Panc1 (cell line): ENCODE measurements at places on chromosomes 13 and 19.
A peak's percentile ranks its signal among the peaks of the same experiment; 100 is the strongest.

- H3K36me3 ChIP-seq: no peaks in the 10 kb centered on the region
- H3K27me3 ChIP-seq: no peaks in the 10 kb centered on the region
- no peak for DNase-seq
These were observed 25.0 kb upstream of the INTS6 start for GRCh38 chr13:51477653-51478324.

- H3K36me3 ChIP-seq: no peaks in the 10 kb centered on the region; the same call in 1 of the 2 replicates
- H3K4me3 ChIP-seq: peak overlapping the region; percentile 74
- no peak for DNase-seq
- peak overlapping the region; percentile 73 for H3K27ac ChIP-seq
- H3K27me3 ChIP-seq: no peaks in the 10 kb centered on the region
These were observed 866 bp upstream of the ZSWIM4 start for GRCh38 chr19:13794398-13794756.

DNA sequence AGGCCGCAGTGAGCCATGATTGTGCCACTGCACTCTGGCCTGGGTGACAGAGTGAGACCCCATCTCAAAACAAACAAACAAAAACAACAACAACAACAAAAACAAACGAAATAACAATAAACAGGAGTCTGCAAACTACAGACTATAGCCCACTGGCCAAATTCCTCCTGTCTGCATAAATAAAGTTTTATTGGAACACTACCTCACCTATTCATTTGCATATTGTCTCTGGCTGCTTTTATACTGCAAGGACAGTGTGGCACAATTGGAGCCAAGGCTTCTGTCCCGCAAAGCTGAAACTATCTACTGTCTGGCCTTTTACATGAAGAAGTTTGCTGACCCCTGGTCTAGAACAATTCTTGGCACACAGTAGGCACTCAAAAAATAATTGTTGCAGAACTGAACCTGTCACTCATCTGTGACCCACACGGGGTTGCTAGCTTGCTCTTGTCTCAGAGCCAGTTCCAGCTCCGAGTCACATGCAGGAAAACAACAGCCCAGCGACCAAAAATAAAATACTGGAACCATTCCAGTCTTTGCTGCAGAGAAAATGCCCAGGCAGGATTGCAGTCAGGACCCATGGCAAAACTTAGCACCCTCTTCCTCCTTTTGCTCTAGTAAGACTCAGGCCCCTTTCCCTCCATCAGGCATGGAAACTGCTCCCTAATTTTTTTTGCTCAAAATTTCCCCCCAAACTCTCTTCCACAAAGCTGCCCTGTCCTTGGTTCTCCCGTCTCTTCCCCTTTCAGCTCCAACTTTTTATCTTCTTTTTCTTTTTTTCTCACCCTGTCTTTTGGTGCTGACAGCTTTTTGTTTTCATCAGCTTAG, 4.8 kb upstream of the MYH14 start:
- no peaks in the 10 kb centered on the region for H3K4me1 ChIP-seq
- H3K4me3 ChIP-seq: no peak overlapping the region
- no peaks in the 10 kb centered on the region; the same call in 1 of the 2 replicates for H3K27me3 ChIP-seq
- H3K36me3 ChIP-seq: no peaks in the 10 kb centered on the region

DNA sequence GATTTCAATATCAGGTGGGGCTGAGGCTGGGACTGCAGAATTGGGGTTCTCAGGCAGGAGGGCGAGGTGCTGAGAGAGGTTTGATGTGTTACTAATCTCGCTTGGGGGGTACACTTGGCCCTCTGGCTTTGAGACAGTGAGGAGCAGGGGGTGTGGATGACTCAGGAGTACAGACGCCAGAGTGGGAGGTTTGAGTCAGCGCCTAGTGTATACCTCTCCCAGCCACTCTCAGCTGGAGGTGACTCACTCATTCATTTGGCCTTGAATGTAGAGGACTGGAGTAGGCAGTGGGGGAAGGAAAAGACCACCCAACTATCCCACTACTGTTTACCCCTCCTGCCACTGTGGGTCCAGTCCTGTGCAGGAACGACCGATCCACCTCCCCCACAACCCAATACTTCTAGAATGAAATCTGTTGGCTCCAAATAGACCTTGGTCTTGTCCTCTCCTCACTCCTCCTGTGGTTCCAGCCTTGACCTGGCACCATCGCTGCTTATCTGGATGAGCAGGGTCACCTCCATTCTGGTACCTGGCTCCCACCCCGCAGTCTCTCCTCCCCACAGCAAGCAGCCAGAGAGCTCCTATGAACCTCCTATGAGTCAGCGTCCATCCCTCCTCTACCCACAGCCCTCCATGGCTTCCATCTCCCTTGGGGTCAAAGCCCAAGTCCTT, 20.1 kb upstream of the ZNRF4 start:
- no peaks in the 10 kb centered on the region for H3K27me3 ChIP-seq
- H3K36me3 ChIP-seq: no peaks in the 10 kb centered on the region
- peaks cover 9% of the 10 kb centered on the region; the same call in 1 of the 2 replicates for H3K4me1 ChIP-seq

GRCh38 chr19:17402982-17403855, 2.2 kb downstream of the BST2 start:
- no peaks in the 10 kb centered on the region for H3K27me3 ChIP-seq
- DNase-seq: no peak
- H3K36me3 ChIP-seq: no peaks in the 10 kb centered on the region
- no peak overlapping the region for H3K4me3 ChIP-seq
- peaks cover 12% of the 10 kb centered on the region; the same call in 1 of the 2 replicates for H3K4me1 ChIP-seq
- H3K27ac ChIP-seq: no peak overlapping the region

DNA sequence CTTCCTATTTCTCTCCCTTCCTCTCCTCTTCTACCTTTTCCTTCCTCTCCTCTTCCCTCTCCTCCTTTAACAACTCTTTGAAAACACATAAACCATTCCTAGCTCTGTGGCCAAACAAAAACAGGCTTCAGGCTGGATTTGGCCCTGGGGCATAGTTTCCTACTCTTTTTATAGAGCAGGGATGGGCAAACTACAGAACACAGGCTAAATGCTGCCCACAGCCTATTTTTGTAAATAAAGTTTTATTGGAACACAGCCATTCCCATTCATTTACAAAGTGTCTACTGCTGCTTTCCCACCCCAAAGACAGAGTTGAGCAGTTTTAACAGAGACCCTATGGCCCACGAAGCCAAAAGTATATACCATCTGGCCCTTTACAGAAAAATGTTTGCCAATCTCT, 35.4 kb downstream of the LHFPL6 start:
- DNase-seq: no peak
- H3K27me3 ChIP-seq: no peaks in the 10 kb centered on the region
- H3K36me3 ChIP-seq: no peaks in the 10 kb centered on the region
- peaks cover 44% of the 10 kb centered on the region for H3K4me1 ChIP-seq
- peak overlapping the region; percentile 68; the same call in 1 of the 2 replicates for H3K27ac ChIP-seq

DNA sequence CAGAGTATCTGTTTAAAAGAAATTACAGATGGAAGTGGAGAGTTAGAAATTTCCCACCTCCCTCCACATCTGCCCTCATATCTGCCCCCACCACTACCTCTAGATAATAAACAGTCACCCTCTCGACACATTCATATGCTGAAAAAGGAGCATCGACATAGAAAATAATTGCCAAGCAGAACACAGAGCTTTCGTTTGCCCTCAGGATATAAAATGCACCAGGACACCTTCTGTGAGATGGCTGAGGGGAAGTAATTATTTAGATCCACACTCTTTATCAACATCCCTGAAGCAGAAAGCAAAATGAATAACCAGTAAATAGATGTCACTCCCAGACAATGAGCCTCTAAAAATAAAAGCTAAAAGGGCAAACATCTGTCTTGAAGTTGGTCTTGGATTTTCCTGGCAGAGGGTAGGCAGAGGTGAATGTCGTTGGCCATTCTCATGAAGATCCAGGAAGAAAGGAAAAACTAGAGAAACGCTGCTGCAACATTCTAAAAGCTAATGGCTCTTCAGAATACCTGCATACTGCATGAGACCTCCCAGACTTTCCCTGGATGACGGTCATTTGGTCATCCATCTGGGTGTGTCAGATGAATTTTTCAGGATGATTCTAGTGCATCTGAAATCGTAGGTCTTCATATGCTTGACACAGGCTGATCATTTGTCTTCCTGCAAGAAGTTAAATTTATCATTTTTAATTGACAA, 527.5 kb downstream of the RFC3 start:
- no peak overlapping the region for H3K27ac ChIP-seq
- H3K27me3 ChIP-seq: no peaks in the 10 kb centered on the region
- H3K36me3 ChIP-seq: no peaks in the 10 kb centered on the region
- DNase-seq: no peak
- no peak overlapping the region for H3K4me3 ChIP-seq
- no peaks in the 10 kb centered on the region for H3K4me1 ChIP-seq

DNA sequence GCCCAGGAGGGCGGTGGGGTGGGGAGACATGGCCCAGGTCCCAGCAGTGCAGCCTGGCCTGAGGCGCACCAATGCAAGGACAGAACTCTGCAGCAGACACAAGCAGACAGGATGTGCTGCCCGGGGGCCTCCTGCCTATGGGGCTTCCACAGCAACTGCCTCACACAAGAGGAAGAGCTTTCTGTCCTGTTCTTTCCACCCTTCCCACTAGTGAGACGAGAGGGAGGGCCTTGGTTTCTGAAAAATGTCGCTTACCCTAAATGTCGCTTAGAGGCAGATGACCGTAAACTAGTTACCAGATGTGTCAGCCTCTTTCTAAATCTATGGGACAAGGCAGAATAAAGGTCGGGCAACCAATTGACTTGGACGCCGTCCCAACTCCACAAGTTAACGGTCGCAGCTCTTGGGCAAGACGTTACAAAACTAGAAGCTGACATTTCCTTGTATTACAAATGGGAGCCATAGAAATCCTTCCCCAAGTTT, at the start of gene LAIR1:
LAIR1 (minus strand) TSS at position 157 of the 483 bp plus-strand sequence; CDS start at position 30, 127 bp downstream.
- H3K27me3 ChIP-seq: no peaks in the 10 kb centered on the region
- no peak for DNase-seq
- H3K4me3 ChIP-seq: no peak within 1 kb of the TSS
- no peak within 1 kb of the TSS for H3K27ac ChIP-seq

DNA sequence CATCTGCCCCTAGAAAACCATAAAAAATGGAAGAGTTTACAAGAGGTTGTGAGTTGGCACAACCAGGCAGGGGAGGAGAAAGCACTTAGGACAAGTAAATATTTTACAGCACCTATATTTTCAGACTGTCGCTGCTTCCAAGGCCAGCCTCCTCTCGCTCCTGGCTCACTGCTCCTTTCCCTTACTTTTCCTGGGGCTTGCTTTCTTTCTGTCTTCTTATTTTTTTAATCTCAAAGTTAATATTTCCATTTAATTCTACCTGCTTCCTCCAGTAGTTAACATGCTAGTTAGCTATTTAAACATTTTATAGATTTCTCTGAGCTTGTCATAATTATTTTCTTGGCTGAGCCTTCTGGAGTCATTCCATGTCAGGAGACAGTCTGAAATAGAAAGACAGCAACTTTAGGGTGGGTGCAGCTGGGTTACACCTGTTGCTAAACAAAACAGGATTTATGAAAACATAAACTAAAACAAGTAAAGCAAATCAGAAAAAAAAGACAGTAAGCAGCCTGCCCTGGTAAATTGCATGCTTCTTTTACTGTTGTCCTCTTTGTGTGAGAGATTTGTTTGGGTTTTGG, 330.1 kb downstream of the DLEU7 start:
- H3K4me3 ChIP-seq: peak overlapping the region; percentile 49
- no peaks in the 10 kb centered on the region for H3K36me3 ChIP-seq
- peak overlapping the region; percentile 89 for H3K27ac ChIP-seq
- H3K4me1 ChIP-seq: peaks cover 24% of the 10 kb centered on the region

DNA sequence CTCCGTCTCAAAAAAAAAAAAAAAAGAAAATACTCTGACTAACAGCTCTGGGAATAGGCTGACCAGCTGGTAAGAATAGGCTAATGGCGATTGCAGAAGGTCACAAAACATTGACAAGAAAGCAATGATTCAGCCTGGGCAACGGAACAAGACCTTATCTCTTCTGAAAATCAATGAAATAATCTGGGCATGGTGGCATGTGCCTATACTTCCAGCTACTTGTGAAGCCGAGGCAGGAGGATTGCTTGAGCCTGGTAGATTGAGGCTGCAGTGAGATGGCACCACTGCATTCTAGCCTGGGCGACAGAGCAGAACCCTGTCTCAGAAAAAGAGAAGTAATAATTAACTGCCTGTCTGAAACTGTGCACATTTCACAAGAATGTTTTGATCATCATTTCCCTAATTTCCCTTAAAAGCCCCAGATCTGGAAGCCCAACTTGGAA, 18.8 kb upstream of the MTRF1 start:
- 0 out of 2 replicates have a peak overlapping the region, but pooled peaks have one; percentile 65 for H3K27ac ChIP-seq
- H3K36me3 ChIP-seq: no peaks in the 10 kb centered on the region

DNA sequence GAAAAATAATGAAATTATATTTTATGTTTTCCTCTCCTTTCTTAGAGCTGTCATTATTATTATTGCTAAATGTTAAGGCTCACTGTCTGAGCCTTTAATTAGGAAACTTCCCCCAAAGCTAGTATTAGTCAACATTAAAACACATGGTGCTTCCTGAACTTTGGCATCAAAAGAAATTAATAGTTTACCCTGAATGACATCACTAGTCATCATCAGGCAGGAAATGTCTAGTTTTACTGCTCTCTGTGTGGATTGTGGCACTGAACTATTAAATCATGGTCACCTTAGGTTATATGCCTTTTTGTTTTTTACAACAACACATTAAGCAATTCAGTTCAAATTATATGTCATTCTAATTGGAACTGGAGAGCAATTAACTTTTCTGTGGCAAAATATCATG, 595.5 kb downstream of the SLITRK1 start:
- H3K4me3 ChIP-seq: no peak overlapping the region
- no peaks in the 10 kb centered on the region for H3K27me3 ChIP-seq
- no peak for DNase-seq
- no peak overlapping the region for H3K27ac ChIP-seq
- no peaks in the 10 kb centered on the region for H3K4me1 ChIP-seq

DNA sequence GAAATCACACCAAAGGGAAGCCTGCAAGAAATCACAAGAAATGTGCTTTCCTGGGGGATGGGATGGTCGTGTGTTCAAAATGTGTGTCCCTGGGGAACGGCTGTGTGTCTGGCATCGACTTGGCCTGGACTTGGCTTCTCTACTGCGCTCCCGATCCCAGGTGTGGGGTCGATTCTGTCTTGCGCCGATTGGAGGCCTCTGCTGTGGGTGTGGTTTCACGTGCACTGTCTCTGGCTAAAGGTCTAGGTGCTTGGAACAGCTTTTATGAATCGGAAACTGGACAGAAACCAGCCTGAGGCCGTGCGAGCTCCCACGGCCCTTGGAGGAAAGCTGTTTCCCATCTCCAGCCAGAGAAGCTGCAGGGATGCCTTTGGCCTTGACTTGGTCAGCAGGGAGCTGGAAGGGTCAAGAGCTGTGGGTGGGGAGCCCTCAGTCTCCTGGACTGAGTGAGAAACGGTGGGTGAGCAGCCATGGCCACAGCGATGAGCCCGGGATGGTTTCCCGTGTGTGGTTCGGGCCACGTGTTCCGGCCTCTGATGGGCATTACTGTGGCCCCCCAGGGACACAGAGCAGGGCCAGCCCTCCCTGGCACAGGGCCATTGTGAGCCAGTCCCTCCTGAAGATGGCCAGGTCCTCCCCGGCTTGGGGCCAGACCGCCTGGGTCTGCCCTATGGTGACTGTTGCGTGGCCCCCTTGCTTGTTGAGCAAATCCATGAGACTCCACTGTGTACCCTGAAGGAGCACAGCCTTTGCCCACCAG, 29.7 kb downstream of the MCF2L start:
- H3K4me3 ChIP-seq: no peak overlapping the region
- H3K27me3 ChIP-seq: no peaks in the 10 kb centered on the region
- H3K4me1 ChIP-seq: no peaks in the 10 kb centered on the region

GRCh38 chr13:46487748-46488147, 65.2 kb upstream of the LRCH1 start:
- H3K27ac ChIP-seq: no peak overlapping the region
- H3K4me1 ChIP-seq: no peaks in the 10 kb centered on the region
- H3K36me3 ChIP-seq: no peaks in the 10 kb centered on the region
- H3K27me3 ChIP-seq: no peaks in the 10 kb centered on the region

GRCh38 chr13:66468656-66469055, 761.5 kb downstream of the PCDH9 start:
- H3K36me3 ChIP-seq: no peaks in the 10 kb centered on the region
- no peaks in the 10 kb centered on the region for H3K4me1 ChIP-seq
- H3K27ac ChIP-seq: no peak overlapping the region
- no peaks in the 10 kb centered on the region for H3K27me3 ChIP-seq
- H3K4me3 ChIP-seq: no peak overlapping the region
